GM04504 (cell line): ENCODE measurements at places on chromosomes 5 and 9.

DNA sequence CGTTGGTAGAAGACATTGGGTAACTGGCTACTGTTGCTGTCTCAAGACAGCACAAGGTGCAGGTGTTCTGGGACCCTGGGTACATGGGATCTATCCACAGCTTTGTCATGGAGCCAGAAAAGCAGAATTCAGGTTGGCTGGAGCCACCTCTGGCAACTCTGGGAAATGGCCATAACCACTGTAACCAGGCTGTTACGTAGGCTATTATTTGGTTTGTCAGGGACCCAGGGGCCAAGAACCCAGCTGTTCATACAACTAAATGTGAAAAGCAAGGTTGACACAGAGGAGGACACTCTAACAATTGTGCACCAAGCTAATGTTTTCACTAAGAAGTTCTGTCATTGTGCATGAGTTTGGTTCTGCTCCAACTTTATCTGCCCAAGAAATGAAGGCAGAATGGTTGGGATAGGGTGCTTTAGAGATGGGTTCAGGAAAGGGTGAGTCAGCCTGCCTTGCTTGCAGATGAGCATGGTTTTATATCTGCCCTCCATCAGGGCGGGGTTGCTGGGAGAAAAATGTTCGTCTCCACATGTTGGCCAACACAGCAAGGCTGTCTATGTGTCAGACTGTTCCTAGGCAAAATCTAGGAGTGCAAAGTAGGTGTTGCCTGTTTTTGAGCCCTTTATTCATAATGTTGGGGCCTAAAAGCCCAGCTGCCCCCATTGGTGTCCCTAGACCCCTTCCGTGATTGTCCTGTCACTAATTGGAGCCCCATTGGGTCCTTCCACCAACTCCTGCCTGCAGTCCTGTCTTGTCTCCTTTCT lies 131.3 kb upstream of the DAP start:
- no peak for DNase-seq

DNA sequence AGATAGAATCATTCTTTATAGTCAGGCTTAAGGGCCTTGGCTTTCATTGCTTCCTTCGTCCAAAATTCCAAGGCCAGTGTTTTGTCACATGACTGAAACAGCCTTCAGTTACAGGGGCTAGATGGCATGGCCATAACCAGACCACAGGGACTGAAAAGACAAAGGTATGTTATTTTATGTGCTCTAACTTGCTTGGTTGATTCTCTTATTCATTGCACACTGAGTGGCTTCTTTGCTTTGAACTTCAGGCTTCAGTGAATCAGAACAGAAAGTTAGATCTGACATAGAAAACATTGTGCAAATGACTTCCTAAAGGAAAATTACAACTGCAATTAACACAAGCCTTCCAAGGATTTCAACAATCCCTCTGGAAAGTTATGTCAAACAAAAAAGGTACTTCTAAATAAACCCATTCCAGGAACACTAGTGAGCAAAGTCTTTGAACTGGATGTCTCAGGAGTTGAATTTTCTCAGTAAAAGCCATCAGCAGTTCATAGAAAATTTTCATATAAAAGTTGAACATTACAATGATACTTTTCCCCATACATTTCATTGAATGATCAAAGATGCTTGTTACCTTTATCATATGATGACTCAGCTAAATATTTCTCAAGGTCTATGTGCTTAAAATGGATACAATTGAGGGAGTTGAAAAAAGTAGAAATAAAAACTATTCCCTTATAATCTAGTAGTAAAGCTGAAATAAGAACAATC lies 355.3 kb downstream of the TMEM232 start:
- DNase-seq, result no peak

DNA sequence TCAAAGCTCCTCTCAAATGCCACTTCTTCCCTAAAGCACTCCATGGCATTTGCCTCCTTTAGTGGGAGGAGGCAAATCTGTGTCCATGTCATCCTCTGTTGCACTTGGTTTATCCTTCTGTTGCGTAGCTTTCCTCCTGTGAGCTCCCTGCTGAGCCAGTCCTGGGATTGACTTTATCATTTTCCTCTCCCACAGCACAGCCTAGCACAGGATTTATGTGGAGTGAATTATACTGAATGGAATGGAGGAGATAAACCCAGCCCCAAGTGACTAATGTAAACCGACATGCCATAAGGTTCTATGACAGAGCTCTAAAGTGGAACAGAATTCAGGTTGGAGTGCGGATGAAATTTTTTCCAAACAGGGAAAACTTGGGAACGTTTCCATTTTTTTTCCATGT lies 26.4 kb upstream of the TOMM5 start:
- peak; percentile 57 for DNase-seq

GRCh38 chr5:76831110-76831452 lies 12.3 kb downstream of the F2RL1 start:
- no peak for DNase-seq

DNA sequence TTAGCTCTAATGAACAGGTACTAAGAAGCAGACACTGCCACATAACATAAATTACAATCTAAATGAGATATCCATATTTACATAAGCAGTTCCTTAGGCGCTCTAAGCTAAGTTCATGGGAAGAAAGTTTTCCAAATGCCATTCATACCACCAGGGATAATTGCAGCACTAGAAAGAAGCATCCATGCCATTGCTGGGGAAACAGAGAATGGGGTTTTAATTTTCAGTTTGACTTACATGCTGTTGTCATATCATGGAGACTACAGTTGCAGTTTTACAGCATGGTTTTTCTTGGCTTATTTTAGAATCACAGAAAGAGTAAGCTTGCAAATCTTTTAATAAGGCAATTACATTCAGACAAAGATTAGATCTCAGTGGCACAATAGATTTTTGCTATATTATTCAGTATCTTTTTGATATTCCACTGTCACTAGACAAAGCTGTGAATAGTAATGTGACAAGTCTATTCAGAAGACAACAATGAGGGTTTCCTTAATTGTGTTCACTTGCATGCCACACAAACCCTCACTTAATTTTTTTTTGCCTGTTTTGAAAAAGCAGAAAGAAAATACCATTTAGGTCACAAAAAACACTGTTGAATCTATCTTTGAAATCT lies 108.4 kb upstream of the ELAVL2 start:
- no peak for DNase-seq

DNA sequence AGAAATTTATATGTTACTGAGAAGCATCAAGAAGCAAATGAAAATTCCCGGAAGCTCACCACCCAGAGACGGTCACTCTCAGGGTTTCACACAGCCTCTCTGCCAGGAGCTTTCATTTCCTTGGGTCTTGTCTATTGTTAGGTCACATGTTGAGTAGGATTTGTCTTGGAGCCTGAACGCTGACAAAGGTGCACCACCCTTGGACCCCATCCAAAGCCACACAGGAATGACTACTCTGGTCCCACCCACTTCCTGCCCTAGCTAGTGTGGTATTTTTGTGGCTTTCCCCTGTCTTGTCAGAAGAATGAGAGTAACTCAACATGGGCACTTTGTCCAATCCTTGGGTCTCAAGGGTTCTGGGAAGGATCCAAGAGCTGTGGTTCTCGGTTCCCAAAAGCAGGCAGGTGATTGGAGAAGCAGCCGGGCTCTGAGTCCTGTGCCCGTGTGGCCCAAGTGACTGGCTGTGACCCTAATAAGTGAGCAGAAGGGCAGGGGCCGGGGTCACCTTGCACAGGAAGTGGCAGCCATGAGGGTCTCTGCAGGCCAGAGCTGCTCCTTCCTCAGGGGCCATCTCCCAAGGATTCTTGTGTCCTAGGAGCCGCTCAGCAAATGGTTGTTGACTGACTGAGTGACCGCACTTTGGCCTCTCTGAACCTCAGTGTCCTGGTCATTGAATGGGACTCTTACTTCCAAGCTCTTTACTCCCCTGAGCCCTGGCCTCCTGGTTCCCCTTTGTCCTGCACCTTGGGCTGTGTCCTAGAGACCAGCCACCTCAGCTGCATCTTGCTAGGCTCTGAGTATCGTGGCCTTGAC lies 6.9 kb downstream of the FGD3 start:
- no peak for DNase-seq

GRCh38 chr9:89725271-89725670 lies 120.5 kb downstream of the GADD45G start:
- DNase-seq, result no peak

- DNase-seq, result no peak
Measured at GRCh38 chr5:150322202-150322601, 19.5 kb upstream of the ARSI start.

GRCh38 chr5:105782501-105782900 lies 1888.2 kb downstream of the EFNA5 start:
- no peak for DNase-seq

DNA sequence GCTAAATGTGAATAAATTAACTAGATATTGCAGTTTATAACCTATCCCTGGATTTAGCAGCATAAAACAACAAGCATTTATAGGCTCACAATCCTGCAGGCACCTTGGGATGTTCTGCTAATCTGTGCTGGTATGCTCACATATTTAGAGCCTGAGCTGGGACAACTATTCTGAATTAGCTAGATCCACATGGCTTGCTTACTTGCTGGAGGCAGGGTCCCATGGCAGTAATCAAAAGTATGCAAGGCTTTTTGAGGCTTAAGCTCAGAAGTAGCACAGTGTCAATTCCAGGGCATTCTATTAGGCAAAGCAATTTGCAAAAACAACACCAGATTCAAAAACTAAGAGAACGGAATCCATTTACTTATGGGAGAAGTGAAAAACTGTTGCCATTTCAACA lies 745.0 kb upstream of the ACO1 start:
- no peak for DNase-seq

GRCh38 chr5:170316937-170317336 lies 19.4 kb upstream of the LCP2 start:
- DNase-seq, result no peak

DNA sequence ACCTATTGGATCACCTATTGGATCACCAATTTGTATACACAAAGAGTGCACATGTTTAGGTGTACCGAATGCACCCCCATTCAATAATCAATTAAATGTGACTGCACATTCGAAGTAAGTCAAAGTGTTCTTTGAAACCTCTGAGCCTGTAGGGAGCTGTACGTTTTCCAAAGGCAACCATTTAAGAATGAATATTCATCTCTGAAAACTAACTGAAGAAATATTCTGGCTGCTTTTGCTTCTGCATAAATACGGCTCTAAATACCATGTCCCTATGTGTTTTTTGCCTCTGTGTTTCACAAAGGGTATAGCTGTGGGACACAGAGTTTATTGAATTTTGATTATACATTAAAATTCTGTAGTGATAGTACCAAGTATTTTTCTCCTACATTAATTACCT lies 95.4 kb downstream of the ITGA1 start:
- DNase-seq, result no peak

DNA sequence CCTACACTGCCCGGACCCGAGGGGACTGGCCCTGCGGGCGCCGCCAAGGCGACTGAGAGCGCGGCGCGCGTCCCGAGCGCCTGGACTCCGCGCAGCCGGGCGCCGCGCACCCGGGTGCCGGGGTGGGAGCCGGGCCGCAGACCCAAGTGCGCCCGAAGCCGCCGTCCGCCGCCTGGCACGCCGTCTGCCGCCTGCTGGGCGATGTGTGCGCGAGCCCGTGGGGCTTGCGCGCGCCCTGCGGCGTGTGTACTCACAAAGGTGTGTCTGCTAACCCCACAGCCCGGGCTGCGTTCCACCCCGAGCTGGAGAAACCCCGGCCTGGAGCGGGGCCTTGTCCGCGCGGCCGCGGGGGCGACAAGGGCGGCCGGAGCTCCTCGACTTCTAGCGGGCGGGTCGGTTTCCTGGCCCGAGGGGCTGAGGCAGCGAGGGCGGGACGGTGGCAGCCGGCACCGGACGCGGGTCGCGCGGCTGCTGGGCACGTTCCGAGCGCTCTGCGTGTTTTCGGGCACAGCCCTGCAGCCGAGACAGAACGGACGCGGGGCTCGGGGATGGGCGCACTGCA lies 1.1 kb upstream of the ZSWIM6 start:
- DNase-seq, result peak; percentile 52

GRCh38 chr5:142250119-142250518 lies 74.7 kb downstream of the SPRY4 start:
- no peak for DNase-seq

DNA sequence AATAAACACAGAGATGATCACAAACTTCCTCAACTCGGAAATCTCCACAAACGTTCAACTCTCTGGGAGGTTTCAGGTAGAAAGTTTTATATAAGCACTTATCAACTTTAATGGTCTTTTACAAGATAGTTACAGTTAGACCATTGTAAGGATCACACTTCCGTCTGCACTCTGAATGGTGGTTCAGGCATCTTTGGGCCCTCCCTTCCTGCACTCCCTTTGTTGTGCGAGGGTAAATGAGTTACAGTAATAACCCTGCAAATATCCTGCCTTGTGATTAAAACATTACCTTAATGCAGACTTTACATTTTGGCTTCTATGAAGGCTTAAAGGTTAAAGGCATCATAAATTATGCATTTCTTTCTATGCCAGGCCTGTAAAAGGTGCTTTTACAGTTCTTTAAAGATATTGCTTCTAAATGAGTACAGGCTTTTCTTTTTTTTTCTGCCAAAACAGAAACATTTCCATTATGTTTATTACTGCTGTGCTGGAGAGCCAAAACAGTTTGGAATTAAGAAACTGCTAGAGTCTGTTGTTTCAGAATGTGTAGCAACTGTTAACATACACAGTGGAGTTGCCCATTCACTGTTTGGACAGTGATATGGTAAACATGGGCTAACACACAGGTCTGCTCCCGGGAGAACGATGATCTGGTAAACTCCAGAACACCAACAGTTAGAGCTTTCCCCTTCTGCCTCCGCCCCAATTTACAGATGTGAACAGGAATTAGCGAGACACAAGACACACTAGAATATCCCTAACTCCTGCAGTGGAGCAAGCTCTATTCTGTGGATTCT lies 1.1 kb downstream of the PRUNE2 start:
- DNase-seq, result no peak

DNA sequence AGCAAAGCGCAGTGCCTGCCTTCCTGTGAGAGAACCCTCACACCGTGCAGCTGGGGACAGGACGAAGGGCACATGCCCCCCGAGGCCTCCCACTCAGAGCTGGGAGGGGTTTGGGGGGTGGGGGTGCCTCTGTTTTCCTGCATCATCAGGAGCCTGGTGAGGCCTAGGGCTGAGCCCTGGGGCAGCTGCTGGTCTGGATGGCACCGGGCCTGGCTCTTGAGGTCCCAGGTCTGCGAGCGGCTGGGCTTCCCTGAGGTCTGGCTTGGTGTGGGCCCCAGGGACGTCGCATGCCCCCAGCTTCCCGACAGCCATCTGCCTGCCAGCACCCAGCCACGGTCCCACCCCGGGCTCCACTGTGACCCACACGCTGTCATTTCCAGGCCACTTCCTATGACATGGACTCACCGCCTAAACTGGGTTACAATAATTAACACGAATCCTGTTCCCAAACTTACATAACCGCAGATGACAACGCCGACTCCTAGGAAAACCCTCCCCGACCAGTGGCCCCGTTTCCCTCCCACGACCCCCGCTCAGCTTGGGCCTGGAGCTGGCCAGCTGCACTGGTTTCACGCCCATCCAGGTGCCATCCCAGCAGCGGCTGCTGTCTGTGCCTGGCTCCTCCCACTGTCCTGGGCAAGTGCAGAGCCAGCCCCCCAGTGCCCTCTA lies 8.7 kb downstream of the NACC2 start:
- DNase-seq, result no peak

DNA sequence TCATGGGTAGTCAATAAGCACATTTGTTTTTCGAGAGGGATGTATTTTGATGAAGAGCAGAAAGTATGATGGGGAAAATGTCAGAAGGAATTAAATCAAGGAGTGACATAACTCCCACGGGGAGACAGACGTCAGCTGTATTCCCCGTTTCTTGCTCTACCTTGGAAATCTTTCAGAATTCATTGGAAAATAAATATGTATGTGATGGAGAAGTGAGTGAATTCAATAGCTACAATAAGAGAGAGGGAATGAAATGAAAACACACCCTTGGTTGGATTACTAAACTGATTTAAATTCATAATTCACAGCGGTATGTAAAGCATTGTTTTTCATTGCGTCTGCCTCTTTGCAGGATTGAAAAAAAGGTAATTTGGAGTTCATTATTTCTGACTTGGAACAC lies 209.7 kb upstream of the KLF4 start:
- DNase-seq, result no peak
